ENCODE measurements at places on chromosomes 16 and 17.
A peak's percentile ranks its signal among the peaks of the same experiment; 100 is the strongest.

GRCh38 chr16:70788668-70789594 lies 12.0 kb downstream of the VAC14 start:
- peak; percentile 53 for DNase-seq

DNA sequence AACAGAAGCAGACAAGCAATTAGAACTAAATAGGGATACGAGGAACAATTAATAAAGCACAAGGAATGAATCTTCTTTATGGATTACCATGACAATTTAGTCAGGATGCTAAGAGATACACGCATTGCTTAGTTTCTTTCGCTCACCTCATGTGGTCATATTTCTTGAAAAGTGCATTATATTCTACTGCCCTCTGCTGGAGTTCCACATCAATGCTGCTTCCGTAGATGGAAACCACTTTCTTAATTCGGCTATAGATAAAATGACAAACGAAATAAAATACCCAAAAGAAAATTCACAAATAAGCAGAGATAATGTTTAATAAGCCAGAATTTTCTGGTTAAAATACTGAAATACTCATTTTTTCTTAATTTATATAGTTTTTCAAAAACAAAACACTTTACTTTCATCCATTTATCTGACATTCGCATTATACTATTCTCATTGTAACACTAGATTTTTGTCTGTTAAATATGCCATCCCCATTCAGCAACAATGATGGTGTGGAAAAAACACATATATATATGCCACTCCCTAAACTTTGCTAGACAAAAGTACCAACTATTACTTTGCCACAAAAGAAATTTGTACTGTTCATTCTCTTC lies 22.0 kb upstream of the PHLPP2 start:
- DNase-seq, result peak; percentile 18

DNA sequence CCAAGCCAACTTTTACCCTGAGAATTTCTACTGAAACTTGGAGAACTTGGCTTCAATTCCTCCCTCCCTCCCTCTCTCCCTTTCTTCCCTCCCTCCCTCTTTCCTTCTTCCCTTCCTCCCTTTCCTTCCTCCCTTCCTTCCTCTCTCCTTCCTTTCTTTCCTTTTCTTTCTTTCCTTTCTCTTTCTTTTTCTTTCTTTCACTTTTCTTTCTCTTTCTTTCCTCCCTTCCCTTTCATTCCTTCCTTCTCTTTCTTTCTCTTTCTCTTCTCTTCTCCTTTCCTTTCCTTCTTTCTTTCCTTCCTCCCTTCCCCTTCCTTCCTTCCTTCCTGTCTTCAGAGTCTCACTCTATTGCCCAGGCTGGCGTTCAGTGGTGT lies 268.1 kb upstream of the SDK2 start:
- DNase-seq, result no peak

- DNase-seq, result no peak
These were observed 78.6 kb downstream of the MYH13 start for GRCh38 chr17:10294180-10294579.

GRCh38 chr17:48198950-48199541 lies 91.5 kb downstream of the SNX11 start:
- DNase-seq, result no peak

GRCh38 chr16:86836503-86837129 lies 258.3 kb downstream of the FOXL1 start:
- peak; percentile 77 for DNase-seq

DNA sequence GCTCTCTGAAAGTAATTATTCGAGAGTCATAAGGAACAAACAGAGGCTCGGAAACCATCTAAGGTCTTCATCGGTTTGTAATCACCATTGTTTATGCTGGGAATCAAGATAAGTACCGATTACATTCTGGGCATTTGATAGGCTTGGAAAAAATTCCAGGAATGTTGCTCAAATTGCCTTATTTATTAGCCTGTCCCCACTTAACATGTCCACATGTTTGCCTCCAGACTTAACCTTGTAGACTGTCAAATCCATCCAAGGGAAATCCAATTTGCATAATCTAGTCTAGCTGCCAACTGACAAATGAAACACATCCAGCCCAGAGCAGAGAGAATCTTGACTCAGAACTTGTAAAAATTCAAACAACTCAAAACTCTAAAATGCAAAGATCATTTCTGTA lies 51.3 kb upstream of the TMC5 start:
- DNase-seq, result no peak

DNA sequence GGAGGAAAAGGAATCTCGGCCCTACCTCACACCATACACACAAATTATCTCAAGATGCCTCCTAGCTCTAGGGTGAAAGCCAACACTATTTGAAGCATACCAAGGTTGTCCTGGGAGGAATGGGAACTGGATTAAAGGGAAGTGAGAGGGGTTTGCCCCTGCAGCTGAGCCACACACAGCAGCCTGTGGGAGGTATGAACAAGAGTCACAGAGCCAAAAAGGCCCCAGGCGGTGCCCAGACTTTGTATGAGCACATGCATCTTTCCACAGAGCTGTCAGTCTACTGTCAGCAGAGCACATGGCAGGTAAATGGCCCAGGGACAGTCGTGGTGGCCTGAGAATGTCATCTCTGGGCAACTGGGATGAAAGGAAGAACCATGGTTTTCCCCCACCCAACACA lies 31.0 kb upstream of the RCVRN start:
- DNase-seq, result no peak

DNA sequence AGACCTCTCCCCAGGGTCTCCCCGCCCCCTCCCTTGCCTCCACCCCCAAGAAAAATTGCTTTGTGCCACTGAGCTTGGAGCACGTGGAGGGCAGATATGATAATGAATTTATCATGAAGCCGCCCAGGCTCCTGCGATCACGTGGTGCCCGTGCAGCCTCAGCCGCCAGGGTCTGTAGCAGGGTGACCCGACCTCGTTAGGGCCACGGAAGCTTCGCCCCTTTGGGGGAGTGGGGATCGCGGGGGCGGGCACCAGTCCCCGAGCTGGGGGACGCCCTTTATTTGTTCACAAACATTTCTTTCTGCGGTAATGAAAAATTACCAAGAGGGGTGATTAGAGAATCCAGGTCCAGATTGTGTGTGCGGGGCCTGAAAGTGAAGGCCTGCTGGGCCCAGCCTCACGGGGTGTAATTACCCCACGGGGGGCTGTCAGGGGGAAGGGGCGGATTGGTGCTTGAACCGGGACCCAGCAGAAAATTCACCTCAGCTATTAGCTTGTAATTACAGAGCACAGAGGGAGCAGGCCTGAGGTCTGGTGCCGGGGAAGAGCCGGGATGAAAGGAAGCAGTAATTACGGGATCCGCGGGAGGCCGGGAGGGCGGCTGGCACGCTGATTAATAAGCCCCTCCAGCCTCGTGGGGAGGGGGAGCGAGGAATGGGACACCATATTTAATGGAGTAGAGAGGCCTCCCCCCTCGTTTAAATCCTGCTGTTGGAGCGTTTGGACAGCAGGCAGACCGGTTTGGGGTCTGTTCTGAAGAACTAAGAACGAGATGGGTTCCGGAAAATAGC lies 13.3 kb downstream of the GSE1 start:
- DNase-seq, result no peak

GRCh38 chr16:15829460-15829859 lies 27.4 kb downstream of the MYH11 start:
- DNase-seq, result no peak

- no peak for DNase-seq
These were observed 306.1 kb upstream of the XYLT1 start for GRCh38 chr16:17776888-17777287.

DNA sequence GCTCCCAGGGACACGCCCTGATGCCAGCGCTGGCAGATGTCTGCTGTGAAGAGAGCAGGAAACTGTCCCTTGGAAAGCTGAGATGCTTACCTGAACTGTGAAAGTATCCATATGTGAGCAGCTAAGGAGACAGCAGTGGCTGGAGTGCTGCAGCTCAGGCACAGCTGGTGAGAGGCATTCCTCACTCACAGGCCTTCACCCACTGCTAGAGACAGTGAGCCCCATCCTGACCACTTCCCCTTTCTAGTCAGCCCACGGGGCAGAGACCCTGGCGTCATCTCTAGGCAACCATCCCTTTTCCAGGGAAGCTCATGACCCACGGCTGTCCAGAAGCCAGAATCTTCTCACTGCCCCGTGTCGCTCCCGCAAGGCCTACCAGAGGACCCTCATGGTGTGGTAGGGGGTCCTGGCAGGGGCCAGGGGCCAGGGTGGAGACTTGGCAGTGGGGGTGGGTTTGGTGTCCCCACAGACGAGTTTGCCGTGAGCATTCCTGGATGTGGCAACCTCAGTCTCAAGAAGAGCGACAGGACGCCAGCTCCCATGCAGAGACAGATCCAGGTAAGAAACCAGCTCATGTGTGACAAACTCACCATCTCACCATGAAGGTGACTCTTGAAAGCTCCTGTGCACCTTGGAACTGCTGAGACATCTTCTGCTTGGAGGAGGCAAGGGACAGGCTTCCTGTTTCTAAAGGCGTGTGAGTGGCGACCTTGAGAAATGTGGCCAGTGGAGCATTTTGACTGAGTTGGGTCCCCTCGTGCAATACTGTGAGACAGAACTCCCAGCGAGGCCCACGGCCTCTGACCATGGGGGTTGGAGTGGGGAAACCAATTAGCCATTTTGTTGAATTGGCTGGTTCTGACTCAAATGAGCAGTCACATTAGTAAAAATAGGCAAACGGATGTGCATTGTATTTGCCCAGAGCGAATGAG lies at the start of gene SCIMP:
Gene SCIMP (minus strand): TSS at position 216 of the 932 bp plus-strand sequence. CDS start 105 bp downstream, at position 111.
- no peak for DNase-seq

DNA sequence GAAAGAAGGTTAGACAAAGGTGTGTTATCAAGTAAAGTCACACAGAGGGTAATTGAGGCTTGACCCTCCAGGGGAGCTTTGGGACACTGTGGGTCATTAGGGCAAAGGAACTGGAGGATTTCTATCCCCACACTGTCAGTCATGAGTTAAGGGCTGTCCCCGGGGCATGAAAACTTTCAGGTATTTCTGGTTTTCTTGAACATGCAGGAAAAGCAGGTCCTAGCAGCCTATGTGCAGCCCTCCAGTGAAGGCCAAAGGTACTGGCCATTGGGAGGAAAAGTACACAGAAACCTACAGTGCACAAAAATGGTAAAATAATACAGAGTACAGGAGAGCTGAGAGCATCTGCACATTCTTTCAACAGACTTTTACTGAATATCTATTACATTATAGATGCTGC lies 44.4 kb upstream of the SCNN1B start:
- DNase-seq, result no peak

DNA sequence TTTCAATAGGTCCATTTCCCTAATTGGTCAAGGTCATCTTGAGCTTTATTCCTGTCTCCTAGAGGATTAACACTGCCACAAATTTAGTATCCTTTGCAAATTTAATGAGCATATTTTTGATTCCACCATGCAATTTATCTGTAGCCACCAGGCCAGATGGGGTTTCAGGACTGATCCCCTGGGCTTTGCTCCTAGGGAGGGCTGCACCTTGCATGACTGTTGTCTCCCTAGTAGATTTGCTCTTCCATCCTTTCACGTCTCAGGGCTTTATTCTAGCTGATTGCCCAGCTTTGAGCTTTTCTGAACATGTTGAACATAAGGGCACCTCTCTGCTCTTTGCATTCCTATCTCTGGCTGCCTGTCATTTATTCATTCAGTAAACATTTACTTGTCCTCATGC lies 7.7 kb upstream of the KCNH6 start:
- DNase-seq, result no peak

- no peak for DNase-seq
These were observed 1.9 kb downstream of the MSI2 start for GRCh38 chr17:57257895-57258851.

- no peak for DNase-seq
These were observed 40.7 kb downstream of the SYNRG start for GRCh38 chr17:37568350-37569053.

- no peak for DNase-seq
These were observed 130.8 kb downstream of the FOXL1 start for GRCh38 chr16:86709103-86709502.

GRCh38 chr16:50994995-50995394 lies 156.1 kb downstream of the SALL1 start:
- no peak for DNase-seq
